Osteoblast (primary cell): ENCODE measurements at places on chromosomes 7 and 10.

DNA sequence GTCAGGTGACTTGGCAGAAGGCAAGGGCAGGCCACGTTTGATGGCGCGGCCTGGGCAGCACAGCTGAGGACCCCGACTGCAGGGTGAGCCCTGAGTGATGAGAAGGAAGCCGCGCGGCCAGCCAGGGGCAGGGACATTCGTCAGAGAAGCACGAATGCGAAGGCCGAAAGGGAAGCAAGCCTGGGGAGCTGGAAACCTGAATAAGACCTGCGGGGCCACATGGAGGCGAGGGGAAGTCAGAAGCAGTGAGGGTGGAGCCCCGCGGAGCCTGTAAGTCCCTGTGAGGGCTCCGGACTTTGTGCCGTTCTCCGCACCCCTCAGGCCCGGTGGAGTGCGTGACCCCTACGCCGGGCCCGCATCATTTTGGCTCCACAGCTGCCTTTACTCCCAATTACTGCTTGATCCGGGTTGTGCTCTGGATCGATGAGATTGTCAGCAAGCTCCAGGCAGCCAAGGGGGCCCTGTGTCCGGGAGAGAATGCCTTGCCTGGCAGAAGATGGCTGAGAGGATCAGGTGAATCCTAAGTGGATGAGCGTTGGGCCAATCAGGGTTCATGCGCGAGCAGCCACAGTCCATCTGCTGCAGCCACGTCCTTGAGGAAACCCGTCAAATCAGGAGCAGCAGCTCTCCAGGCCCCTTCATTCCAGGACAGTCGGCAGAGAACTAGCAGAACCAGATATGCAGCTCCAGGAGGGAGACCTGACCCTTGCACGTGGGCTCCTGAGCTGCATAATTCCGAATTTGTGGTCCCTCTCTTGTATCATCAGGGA is 293.3 kb upstream of the SHH start:
- H3K27ac ChIP-seq: no peak overlapping the region
- H3K36me3 ChIP-seq: no peaks in the 10 kb centered on the region
- no peak for DNase-seq
- H3K4me1 ChIP-seq: no peaks in the 10 kb centered on the region
- no peaks in the 10 kb centered on the region for H3K27me3 ChIP-seq
- H3K4me3 ChIP-seq: no peak overlapping the region

- peaks cover 20% of the 10 kb centered on the region for H3K36me3 ChIP-seq
- peaks cover 10% of the 10 kb centered on the region for H3K4me1 ChIP-seq
- no peak overlapping the region for H3K4me3 ChIP-seq
- DNase-seq: peak; percentile 98
Measured at GRCh38 chr10:102729029-102730026, 14.4 kb upstream of the WBP1L start.

- H3K4me3 ChIP-seq: peak overlapping the region; percentile 63
- peaks cover 14% of the 10 kb centered on the region for H3K4me1 ChIP-seq
- no peak overlapping the region for H3K27ac ChIP-seq
- H3K36me3 ChIP-seq: no peaks in the 10 kb centered on the region
- peak; percentile 98 for DNase-seq
- no peaks in the 10 kb centered on the region for H3K27me3 ChIP-seq
Measured at GRCh38 chr10:132637477-132638129, 100.0 kb downstream of the INPP5A start.

GRCh38 chr7:75789361-75789924 is 17.4 kb upstream of the CCL26 start:
- H3K27me3 ChIP-seq: no peaks in the 10 kb centered on the region
- DNase-seq: no peak
- no peaks in the 10 kb centered on the region for H3K36me3 ChIP-seq
- H3K4me3 ChIP-seq: no peak overlapping the region
- peaks cover 6% of the 10 kb centered on the region for H3K4me1 ChIP-seq
- H3K27ac ChIP-seq: no peak overlapping the region

- no peak overlapping the region for H3K4me3 ChIP-seq
- H3K27me3 ChIP-seq: peaks cover 11% of the 10 kb centered on the region
- H3K4me1 ChIP-seq: no peaks in the 10 kb centered on the region
- H3K27ac ChIP-seq: no peak overlapping the region
Measured at GRCh38 chr7:297611-298374, 7.8 kb downstream of the FOXL3 start.

DNA sequence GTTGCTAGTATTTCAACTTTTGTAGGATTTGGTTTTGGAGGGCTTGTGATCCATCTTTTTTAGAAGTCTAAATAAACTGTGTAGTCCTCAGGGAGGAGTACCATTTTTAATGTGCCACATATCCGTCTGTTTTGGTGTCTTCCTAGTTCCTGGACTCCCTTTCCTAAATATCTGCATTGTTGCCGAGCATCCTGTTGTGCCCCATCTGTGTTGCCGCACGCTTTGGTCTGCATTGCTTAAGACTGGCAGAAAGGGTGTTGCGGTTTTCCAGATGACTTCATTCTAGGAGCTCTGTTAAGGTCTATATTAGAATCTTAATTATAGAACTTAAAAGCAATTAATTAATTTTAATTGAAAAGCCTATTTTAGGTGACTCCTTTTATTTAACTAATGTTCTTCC is 49.4 kb downstream of the RBM33 start:
- no peak overlapping the region for H3K27ac ChIP-seq
- H3K4me1 ChIP-seq: no peaks in the 10 kb centered on the region
- H3K4me3 ChIP-seq: no peak overlapping the region
- H3K27me3 ChIP-seq: no peaks in the 10 kb centered on the region
- H3K36me3 ChIP-seq: no peaks in the 10 kb centered on the region

DNA sequence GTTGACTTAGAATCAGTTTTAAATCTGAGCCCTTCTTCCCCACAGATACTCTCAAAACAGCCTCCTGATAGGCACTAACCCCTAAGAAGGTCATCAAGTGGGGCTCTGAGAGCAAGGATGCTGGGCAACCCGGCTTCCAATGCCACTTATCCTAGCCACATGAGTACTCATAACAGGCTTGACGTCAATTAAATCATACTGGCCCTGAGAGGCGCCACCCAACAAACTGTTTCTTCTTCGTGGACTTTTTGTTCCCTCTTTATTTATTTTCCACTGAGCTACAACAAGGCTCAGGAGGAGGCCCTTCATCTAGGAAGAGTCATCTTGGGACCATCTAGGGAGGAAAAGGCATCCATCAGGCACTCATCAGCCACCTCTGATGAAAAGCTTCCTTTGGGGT is 255.9 kb downstream of the KCNMA1 start:
- H3K4me3 ChIP-seq: no peak overlapping the region
- peaks cover 14% of the 10 kb centered on the region for H3K4me1 ChIP-seq
- no peak for DNase-seq
- no peaks in the 10 kb centered on the region for H3K27me3 ChIP-seq

DNA sequence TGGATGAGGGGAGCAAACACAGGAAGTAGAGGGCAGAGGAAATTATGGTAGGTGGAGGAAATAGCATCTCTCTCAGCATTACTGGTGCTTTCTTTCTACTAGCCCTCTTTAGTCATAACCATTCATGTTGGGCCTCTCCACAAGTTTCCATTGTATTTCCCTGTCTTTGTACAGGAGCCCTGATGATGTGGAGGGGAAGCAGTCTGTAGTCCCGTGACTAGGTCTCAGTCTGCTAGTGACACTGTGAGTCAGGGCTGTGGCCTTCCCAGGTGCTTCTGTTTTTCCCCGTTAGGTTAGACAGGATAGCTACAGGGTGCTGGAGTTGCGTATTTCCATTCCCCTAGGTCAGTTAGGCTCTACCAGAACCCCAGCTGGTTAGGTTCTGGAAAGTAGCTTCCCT is 82.9 kb upstream of the NAMPT start:
- peaks cover 3% of the 10 kb centered on the region for H3K4me1 ChIP-seq
- no peak overlapping the region for H3K27ac ChIP-seq
- H3K36me3 ChIP-seq: no peaks in the 10 kb centered on the region
- H3K27me3 ChIP-seq: no peaks in the 10 kb centered on the region
- no peak for DNase-seq

- H3K27me3 ChIP-seq: no peaks in the 10 kb centered on the region
- H3K4me1 ChIP-seq: no peaks in the 10 kb centered on the region
- no peak overlapping the region for H3K4me3 ChIP-seq
- no peaks in the 10 kb centered on the region for H3K36me3 ChIP-seq
- no peak for DNase-seq
- no peak overlapping the region for H3K27ac ChIP-seq
Measured at GRCh38 chr7:156121434-156121833, 309.2 kb upstream of the SHH start.

GRCh38 chr7:157599491-157599890 is 262.7 kb downstream of the DNAJB6 start:
- DNase-seq: no peak
- H3K36me3 ChIP-seq: no peaks in the 10 kb centered on the region
- no peaks in the 10 kb centered on the region for H3K4me1 ChIP-seq
- H3K4me3 ChIP-seq: no peak overlapping the region

DNA sequence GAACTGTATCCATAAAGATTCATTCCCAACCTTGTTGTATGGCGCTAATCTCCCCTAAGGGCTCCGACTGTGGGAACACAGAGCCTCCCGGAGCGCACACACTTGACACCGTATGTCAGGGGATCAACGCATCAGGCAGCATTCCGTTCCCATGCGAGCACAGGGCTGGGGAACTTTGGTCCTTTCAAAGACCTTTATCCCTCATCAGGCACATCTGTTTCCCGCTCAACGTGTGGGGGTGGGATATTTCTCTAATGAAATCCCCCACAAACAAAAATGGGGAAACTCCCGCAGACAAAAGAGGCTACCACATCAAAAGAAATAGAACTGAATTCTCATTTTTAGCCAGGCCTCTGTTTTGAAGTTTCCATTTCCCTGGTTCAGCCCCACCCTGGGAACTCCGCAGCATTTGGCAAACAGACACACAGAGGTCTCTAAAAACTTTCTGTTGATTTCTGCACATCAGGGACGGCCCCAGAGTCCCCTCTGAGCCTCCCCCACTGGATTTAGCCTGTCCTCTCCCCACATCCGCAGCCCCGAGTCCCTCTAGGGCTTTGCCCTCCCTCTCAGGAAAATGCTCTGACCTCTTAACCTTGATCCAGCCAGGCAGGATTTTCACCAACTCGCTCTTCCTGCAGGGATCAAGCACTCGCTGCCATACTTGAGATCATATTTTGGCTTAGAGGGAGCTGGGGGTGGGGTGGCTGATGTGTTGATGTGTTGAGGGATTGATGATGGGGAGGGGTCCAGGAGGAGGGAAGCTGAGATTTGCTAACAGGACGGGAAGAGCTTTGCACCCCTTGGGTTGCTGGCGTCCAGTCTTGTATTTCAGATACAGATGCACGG is 6.6 kb downstream of the CPA5 start:
- H3K36me3 ChIP-seq: no peaks in the 10 kb centered on the region
- H3K27me3 ChIP-seq: no peaks in the 10 kb centered on the region
- DNase-seq: peak; percentile 41
- no peak overlapping the region for H3K4me3 ChIP-seq

GRCh38 chr10:119608316-119609155 is 11.8 kb upstream of the TIAL1 start:
- no peaks in the 10 kb centered on the region for H3K27me3 ChIP-seq
- H3K36me3 ChIP-seq: no peaks in the 10 kb centered on the region
- no peak for DNase-seq
- H3K27ac ChIP-seq: no peak overlapping the region

DNA sequence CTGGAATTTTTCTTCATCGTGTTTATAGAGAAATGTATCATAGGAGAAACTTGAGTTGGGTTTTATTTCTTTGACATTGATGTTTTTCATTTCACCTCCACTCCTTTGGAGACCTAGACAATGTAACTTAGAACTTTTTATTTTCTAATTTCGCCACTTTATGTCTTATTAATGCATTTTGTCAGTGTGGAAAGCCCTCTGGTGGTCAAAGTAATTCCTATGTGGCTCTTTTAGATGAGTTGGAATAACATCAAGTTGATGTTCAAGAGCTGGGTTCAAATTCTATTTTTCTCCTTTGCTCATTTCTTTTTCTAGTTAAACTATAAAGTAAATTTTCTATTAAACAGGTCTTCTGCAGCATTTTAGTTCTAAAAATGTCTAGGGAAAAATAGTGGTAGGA is 478.6 kb downstream of the LRMDA start:
- H3K4me3 ChIP-seq: no peak overlapping the region
- no peaks in the 10 kb centered on the region for H3K4me1 ChIP-seq
- no peak overlapping the region for H3K27ac ChIP-seq
- no peaks in the 10 kb centered on the region for H3K36me3 ChIP-seq

DNA sequence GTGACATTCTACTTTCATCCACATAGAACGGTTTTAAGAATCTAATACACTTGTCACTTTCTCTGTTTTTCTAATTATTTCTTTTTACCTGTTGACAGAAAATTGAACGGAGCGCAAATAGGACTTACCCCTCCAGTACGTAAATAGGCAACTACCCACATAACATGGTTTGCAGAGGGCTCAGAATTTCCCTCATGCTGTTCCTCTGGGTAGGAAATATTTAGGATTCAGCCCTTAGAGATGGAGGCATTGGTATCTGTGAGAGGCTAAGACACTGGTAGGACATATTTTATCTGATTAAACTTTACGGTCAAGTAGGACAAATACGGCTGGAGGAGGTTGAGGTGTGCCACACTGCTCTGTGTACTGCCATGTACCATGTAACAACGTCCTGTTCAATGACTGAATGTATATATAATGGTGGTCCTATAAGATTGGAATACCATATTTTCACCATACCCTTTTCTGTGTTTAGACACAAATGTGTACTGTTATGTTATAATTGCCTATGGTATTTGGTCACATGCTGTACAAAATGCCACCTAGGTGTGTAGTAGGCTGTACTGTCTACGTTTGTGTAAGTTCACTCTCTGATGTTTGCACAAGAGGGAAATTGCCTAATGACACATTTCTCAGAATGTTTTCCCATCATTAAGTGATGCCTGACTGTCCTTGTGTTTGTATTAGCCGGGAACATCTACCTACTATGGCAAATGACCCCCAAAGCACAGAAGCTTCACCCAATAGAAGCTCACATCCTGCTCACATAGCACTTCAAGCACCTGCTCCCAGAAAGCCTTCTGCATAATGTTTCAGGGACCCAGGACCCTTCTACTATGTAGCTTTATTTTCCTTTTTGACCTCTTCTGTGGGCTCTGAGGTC is 429.4 kb upstream of the AKR1E2 start:
- H3K27ac ChIP-seq: no peak overlapping the region
- no peaks in the 10 kb centered on the region for H3K36me3 ChIP-seq
- H3K4me3 ChIP-seq: no peak overlapping the region

GRCh38 chr7:156702399-156702798 is 61.8 kb downstream of the RNF32 start:
- H3K36me3 ChIP-seq: no peaks in the 10 kb centered on the region
- no peaks in the 10 kb centered on the region for H3K27me3 ChIP-seq
- DNase-seq: no peak
- H3K4me3 ChIP-seq: no peak overlapping the region
- no peaks in the 10 kb centered on the region for H3K4me1 ChIP-seq

GRCh38 chr10:119497243-119497642 is 45.3 kb downstream of the RGS10 start:
- H3K4me1 ChIP-seq: peaks cover 28% of the 10 kb centered on the region
- no peaks in the 10 kb centered on the region for H3K27me3 ChIP-seq
- H3K4me3 ChIP-seq: no peak overlapping the region
- H3K36me3 ChIP-seq: no peaks in the 10 kb centered on the region
- DNase-seq: peak; percentile 3
- no peak overlapping the region for H3K27ac ChIP-seq

DNA sequence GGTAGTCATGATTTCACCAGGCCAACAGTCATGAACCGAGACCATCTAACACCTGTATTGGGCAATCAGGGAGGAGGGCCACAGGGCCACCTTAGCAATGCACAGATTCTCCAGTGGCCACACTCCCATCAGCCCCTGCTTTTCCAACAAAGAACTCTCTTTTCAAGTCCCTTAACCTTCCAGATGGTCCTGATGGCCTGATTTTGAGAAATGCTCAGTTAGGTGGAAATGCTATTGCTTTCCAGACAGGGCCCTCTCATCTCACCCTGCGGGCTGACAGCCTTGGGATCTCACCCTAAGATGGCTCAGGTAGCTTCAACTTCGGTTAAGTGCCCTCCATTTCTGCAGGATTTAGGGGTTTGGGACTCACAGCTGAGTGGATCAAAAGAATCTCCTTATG is 131.9 kb upstream of the PRR15 start:
- H3K4me3 ChIP-seq: no peak overlapping the region
- no peaks in the 10 kb centered on the region for H3K36me3 ChIP-seq
- no peaks in the 10 kb centered on the region for H3K4me1 ChIP-seq
- no peak for DNase-seq
- H3K27ac ChIP-seq: no peak overlapping the region
